ENCODE measurements at places on chromosomes 11 and 22.

- DNase-seq = no peak
Measured at GRCh38 chr11:85737738-85738137, 51.7 kb upstream of the CCDC89 start.

- DNase-seq = no peak
Measured at GRCh38 chr11:65440831-65441499, 18.4 kb downstream of the NEAT1 start.

- no peak for DNase-seq
Measured at GRCh38 chr11:118912742-118913410, 12.8 kb downstream of the BCL9L start.

- no peak for DNase-seq
Measured at GRCh38 chr11:18492888-18493287, 33.9 kb downstream of the TSG101 start.

GRCh38 chr11:117384045-117384444 lies 56.4 kb downstream of the CEP164 start:
- DNase-seq = no peak

DNA sequence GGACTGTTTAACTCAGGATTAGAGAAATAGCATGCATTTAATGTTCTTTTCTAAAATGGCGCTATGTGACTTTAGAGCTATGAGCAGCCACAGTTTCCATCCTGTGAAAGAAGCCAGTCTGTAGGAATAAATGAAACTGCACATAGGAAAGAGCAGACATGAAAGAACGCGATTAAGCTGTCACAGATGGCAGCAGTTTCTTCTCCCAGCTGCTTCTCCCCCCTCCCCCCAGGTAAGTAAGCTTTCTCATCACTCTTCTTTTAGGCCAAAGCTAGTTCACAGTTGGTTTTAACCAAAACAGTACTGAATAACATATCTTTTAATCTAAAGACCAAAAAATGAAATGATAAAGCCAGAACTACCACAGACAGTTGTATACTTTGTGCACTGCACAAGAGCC lies 266.4 kb downstream of the KCNA4 start:
- no peak for DNase-seq

DNA sequence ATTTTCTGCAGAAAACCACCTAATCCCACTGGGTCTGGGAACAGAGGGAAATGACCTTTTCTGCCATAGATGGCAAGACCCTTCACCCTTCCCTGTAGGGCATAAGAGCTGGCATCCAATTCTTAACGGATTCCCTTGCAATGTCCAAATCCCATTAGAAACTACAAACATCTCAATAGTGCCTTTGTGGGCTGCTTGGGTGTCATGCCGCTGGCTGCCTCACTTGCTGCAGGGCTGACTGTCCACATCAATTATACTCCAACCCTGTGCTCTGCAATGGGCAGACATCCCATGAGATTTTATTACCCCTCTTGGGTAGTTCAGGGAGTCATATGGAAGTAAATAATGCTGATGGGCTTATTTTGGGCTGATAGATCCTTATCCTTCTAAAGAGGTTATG lies 7.3 kb downstream of the GRAP2 start:
- no peak for DNase-seq

DNA sequence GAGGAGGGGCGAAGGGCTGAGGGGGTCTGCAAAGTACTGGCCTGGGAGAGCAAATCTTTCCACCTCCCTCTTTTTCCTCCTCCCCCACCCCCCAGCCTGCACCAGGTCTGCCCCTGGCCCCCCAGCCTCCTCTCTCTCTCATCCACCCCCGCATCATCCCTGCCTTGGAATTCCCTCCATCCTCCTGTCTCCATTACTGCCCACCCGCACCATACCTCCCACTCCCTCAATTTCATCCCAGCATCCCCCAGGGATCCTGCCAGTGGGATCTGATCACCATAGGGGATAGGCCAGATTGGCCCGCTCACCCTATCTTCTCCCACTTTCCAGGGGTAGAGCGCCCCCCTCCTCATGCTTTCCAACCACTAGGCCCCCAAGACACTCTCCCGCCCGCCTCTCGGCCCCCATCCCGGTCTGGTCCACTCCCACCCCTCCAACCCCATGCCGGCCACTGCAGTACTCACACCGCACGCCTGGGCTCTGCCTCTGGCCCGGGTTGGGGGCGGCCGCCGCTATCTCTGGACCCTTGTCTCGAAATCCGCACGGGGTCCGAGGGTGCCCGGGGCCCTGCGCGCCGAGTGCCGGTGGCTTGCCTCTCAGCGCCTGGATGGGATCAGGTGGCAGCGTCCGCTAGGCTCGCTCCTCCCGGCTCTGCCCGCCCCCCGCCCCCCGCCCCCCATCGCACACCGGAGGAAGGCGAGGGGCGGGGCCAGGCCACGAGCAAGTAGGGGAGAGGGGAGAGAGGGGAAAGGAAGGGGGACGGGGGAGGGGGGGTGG lies at the start of gene GAL3ST3:
Gene GAL3ST3, minus strand, starts transcription at position 615 of the 777 bp plus-strand sequence. CDS start 3,746 bp downstream, outside the sequence.
- no peak for DNase-seq
